ENCODE measurements at places on chromosomes 4 and X.

GRCh38 chr4:177640864-177641263, 198.6 kb upstream of the AGA start:
- no peak for DNase-seq

GRCh38 chr4:138815811-138816210, 199.8 kb upstream of the NOCT start:
- DNase-seq, result no peak

DNA sequence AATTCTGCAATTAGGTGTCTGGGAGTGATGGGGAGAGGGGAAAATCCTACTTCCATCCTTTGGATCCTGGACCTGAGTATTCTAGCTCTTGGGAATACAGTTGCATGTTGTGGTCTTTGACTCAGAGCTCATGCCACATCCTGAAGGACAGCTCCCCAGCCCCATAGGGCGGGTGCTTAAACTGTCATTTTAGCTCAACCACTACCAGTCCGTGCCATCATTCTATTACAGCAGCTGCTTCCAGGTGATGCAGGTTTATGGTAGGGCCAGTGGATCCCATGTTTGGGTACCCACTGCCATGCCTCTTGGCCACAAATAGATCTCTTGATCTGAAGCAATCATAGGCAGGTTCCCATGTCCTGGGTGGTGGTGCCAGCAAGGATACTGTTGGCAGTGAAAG, 34.7 kb downstream of the CCKAR start:
- no peak for DNase-seq

DNA sequence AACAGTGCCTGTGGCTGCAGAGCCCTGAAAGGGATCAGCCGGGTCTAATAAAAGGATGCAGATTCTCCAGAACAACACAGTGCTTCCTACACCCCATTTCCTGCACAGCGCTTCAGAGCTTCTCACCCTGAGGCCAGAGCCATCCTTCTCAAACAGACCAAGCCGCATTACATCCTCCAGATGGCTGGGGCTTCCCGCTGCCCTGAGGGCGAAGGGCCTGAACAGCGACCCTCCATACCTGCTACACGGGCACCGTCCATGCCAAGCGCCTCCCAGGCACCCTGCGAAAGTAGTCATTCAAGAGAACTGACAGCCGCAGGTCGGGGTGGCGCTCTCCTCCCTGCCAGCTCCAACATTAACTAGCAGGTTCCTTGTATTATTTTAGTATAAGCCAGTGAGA, 36.5 kb downstream of the ACOX3 start:
- no peak for DNase-seq

GRCh38 chr4:182143822-182144625, 99.2 kb upstream of the TENM3 start:
- DNase-seq, result no peak

DNA sequence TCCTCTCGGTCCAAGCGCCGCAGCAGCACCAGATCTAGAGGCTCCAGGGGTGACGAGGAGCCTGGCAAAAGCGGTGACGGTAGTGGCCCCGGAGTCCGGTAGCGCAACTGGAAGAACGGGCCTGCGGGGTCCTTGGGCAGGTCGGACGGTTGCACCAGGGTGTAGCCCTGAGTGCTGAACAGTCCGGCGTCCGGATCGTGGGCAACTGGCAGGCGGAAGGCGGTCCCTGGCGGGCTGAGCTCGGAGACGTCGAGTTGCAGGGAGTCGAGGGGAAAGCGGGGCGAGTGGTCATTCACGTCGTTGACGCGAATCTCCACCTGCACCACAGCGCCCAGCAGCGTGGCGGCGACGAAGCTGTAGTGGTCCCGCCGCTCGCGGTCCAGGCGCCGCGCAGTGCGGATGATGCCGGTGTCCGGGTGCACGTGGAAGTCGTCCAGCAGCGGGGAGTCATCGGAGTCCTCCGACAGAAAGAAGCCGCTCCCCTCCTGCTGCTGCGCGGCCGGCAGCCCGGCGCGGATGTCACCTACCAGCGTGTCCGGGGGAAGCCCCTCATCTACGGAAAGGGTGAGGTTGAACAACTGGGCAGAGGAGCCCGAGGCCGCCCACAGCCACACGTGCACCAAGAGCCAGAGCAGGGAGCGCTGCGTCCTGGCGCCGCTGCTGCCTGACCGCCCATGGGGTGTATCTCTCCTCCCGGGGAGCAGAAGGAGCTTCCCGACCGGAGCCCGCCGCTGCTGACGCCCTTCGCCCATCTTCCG, 837 bp downstream of the DCHS2 start:
- DNase-seq, result no peak

GRCh38 chrX:19760345-19760744, 127.1 kb downstream of the SH3KBP1 start:
- no peak for DNase-seq

DNA sequence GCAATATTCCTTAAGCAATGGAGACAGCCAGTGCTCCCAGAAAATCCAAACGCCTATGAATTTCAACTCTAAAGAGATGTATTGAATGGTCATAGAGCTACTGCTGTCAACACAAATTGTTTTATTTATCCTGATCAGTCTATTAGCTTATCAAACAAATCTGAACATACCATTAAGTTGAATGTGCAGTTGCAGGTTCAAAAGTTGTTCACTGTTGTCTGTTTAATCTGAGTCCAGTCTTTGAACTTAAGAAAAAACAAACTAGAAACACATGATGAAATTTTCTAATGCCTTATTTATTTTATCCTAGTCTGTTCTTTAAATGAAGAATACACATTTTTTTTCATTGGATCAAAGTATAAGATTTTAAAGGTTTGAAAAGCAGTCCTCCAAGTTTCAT, 73.2 kb downstream of the PKD2 start:
- DNase-seq, result no peak

GRCh38 chrX:56833626-56834025, 104.6 kb downstream of the NBDY start:
- no peak for DNase-seq

- DNase-seq, result no peak
Measured at GRCh38 chrX:81866873-81867272, 665.0 kb downstream of the SH3BGRL start.

- DNase-seq, result no peak
Measured at GRCh38 chr4:156734965-156735895, 236.4 kb downstream of the PDGFC start.

GRCh38 chr4:8231551-8232049, 32.5 kb downstream of the SH3TC1 start:
- no peak for DNase-seq

DNA sequence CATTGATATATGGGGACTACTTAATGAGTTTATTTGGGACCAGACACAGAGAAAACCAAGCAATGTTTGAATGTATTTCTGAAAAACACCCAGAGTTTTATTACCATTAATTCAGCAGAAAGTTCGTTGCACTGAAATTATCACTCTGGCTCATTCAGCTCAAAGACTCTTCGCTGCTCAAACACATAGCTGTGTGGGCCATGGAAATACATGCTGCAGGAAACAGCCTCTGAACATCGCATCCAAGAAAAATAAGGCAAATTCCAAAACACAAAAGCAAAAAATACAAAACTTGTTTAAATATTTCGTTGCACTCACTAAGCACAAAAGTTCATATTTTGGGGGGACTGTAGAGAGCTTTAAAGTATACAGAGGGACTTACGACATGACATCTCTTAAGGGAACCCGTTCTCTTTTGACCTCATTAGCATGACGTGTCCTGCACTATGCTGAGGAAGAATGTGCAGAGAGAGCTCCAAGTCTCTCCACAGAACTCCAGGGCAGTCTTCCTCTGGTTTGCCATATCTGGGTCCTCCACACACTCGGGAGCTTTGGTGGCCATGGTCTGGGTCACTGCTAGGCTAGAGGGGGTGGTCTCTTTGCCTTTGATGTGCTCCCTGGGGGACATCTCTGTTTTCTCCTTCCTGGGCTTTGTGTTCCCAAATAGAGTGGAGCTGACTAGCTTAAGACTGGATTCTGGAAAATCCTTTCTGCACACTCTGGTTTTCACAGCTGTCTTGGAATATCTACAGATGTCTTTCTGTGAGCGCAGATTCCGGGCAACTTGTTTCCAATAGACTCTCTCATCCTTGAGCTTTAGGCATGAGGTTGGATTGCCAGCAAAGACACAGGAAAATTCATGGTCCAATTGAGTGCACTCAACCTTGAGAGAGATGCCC, 2.8 kb downstream of the FGFBP1 start:
- DNase-seq, result no peak

GRCh38 chr4:28481565-28481964, 1620.9 kb downstream of the STIM2 start:
- no peak for DNase-seq

- no peak for DNase-seq
Measured at GRCh38 chrX:100659431-100660137, 15.6 kb downstream of the SRPX2 start.

DNA sequence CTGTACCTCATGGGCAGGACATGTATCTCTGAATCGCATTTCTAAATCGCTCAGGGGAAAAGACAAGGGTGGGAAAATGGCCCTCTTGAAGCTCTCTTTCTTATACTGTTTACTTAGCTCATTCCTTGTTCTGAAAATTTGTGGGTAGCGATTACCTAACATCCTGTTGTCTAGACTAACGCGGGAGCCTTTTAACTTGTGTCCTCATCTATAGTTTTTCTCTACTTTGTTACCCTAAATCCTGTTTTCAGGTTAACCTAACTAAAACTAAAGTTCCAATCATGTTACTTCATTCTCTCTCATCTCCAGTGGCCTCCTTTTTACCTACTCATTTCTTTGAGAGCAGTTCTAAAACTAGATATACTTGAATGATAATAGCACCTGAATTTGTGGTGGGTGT, 45.0 kb downstream of the SNX25 start:
- no peak for DNase-seq

GRCh38 chrX:122546269-122546668, 637.8 kb upstream of the GRIA3 start:
- DNase-seq, result no peak

GRCh38 chr4:143386812-143387211, 50.1 kb downstream of the GAB1 start:
- no peak for DNase-seq

DNA sequence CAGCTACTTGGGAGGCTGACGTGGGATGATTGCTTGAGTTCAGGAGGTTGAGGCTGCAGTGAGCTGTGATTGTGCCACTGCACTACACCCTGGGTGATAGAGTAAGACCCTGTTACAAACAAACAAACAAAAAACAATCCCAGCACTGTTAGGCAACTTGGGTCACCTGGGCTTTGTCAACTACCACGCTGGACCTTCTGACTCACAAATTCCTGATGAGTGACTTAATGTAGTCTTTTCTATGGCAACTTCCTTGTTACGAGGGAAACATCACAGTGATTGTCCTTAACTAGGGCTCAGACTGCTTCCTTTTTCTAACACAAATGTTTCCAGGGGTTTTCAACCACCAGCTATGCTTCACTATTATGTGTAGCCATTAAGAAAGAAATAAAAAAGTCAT, 128.8 kb upstream of the GPC4 start:
- no peak for DNase-seq

DNA sequence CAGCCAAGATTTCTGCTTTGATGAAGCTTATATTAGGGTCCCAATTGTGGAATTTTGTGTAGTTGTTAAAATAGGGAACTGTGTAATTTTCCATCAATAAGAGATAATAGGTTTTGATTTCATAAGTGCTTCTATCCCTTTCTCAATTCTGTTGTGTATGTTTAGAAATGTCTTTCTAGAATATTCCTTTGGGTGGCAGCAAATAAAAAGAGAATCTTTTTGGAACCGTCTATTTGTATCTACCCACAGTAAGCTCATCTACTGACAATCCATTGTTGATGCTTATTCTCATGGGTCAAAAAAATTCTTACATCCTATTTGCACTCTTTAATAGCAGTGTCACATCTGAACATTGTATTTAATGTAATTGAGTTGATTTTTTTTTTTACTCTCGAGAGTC, 61.7 kb downstream of the TMA16 start:
- no peak for DNase-seq

DNA sequence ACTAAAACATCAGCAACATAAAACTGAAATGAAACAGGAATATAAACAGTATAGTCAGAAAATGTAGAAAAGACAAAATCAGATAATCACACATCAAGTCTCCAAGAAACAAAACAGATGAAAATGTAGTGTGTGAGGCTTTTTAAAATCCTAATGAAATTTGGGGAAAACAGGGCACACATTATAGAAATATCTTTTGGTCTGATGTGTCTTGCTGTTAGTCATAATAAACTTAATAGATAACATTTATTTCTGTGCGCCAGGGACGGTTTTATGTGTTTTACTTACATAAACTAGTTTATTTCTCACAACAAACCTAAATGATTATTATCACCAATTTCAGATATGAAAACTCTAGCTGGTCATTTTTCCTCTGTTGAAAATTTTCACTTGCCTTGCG, 293.9 kb upstream of the GATB start:
- DNase-seq, result no peak

GRCh38 chr4:44326741-44327140, 121.9 kb downstream of the KCTD8 start:
- no peak for DNase-seq

GRCh38 chr4:33467291-33467690, 2747.1 kb downstream of the PCDH7 start:
- DNase-seq, result no peak

- DNase-seq, result no peak
Measured at GRCh38 chrX:107610667-107611066, 17.6 kb upstream of the PRPS1 start.

- no peak for DNase-seq
Measured at GRCh38 chr4:163976588-163976987, 482.1 kb downstream of the TMA16 start.

- no peak for DNase-seq
Measured at GRCh38 chr4:166991006-166991561, 243.2 kb downstream of the SPOCK3 start.

GRCh38 chrX:55142919-55143310, 54.1 kb downstream of the PAGE2 start:
- no peak for DNase-seq

GRCh38 chr4:112183252-112183651, 38.0 kb downstream of the FAM241A start:
- no peak for DNase-seq

DNA sequence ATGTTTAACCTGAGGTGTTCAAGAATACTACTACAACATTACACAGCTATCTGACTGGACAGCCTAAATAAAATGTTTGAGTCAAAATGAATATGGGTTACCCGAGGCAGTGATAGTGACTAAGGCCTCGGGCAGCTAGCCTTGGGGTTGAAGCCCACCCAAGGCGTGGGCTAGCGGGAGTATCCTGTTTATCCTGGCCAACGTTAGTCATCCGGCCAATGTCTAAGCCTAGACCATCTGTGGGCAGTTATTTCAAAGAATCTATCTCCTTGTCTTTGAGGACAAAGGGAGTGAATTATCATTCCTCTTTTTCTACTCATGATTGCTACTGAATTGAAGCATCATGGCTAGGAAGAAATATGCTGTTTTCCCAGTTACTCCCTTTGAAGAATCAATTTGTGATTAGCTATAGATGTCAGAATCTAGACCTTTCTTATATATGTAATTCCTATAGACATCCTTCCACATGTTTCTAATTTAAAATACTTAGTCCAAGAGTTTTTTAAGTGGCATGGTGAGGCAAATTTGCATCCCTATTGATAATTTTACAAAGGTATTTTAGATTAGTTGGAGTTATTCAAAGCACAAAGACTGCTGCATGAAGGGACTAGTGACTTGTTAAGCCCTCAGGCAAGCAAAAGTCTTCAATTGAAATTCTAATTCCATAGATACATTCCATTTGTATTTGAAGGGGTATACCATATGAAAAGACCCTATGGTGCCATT, 6.0 kb upstream of the PDGFC start:
- DNase-seq, result no peak

GRCh38 chr4:74111990-74112389, 13.0 kb upstream of the CXCL2 start:
- no peak for DNase-seq

GRCh38 chrX:125103693-125104092, 216.0 kb upstream of the TEX13C start:
- DNase-seq, result no peak

GRCh38 chr4:113221990-113222389, 172.5 kb downstream of the ANK2 start:
- DNase-seq, result no peak

Data from stimulated activated CD8-positive, alpha-beta memory T cell treated with anti-CD3 and anti-CD28 coated beads, Interleukin-4, amount 100 ng/mL, for 1 hour (primary cell).